ENCODE measurements at places on chromosomes 16 and 17.

DNA sequence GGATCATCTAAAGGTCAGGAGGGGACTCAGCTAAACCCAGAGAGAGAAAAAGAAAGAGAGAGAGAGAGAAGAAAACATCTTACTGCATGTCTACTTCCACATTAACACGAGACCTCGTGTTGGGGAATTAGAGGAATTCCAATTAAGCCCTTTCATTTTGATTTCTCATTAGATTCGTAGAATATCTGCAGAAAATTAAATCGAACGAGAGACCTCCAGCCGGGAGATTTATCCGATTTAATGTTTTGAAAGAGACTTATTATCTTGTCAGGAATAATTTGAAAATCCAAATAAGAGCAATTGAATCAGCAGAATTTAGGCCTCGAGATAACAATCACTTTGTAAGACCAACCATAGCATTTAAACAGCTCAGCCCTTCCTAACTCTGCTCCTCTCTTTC is 175.6 kb downstream of the ABCC12 start:
- no peak overlapping the region for H3K27ac ChIP-seq
- H3K36me3 ChIP-seq, result no peaks in the 10 kb centered on the region
- DNase-seq, result no peak
- no peaks in the 10 kb centered on the region for H3K27me3 ChIP-seq

- DNase-seq, result peak; percentile 34
- H3K36me3 ChIP-seq, result peaks cover 55% of the 10 kb centered on the region
Measured at GRCh38 chr16:31714903-31715504, 158.6 kb upstream of the ZNF267 start.

DNA sequence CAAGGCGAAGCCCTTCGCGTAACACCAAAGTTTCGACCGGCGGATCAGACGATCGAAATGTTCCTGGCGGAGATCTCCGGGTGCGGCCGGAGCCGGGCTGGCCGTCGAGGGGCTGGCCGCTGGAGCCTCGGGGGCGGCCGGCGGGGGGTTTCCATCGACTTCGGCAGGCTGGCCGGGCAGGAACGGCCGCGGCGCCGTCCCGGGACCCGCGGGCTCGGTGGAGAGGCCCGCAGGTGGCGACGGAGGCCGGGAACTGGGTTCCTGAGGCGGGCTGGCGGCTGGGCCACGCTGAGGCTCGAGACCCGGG is 1.1 kb downstream of the EPOP start:
- peaks cover 10% of the 10 kb centered on the region for H3K36me3 ChIP-seq
- H3K27ac ChIP-seq, result no peak overlapping the region
- H3K4me3 ChIP-seq, result peak overlapping the region; percentile 81
- H3K27me3 ChIP-seq, result peaks cover 27% of the 10 kb centered on the region
- peaks cover 53% of the 10 kb centered on the region for H3K4me1 ChIP-seq

GRCh38 chr17:70661342-70662222 is 492.2 kb downstream of the KCNJ2 start:
- DNase-seq, result no peak
- H3K4me3 ChIP-seq, result no peak overlapping the region
- H3K4me1 ChIP-seq, result no peaks in the 10 kb centered on the region
- H3K27ac ChIP-seq, result no peak overlapping the region

DNA sequence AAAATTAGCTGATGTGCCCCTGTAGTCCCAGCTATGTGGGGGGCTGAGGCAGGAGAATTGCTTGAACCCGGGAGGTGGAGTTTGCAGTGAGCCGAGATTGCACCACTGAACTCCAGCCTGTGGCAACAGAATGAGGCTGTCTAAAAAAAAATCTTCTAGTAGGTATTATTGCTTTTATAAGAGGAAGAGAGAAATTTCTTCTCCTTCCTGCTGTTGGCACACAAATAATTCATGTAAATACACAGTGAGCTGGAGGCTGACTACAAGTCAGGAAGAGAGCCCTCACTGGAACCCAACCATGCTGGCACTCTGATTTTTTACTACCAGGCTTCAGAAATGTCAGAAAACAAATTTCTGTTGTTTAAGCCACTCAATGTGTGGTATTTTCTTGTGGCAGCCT is 6.7 kb downstream of the PRDM7 start:
- H3K27ac ChIP-seq, result no peak overlapping the region
- no peak for DNase-seq
- H3K36me3 ChIP-seq, result no peaks in the 10 kb centered on the region
- peaks cover 14% of the 10 kb centered on the region for H3K27me3 ChIP-seq
- H3K4me3 ChIP-seq, result no peak overlapping the region

- peaks cover 4% of the 10 kb centered on the region for H3K36me3 ChIP-seq
- H3K4me3 ChIP-seq, result peak overlapping the region; percentile 56
- H3K27ac ChIP-seq, result no peak overlapping the region
- no peak for DNase-seq
- H3K27me3 ChIP-seq, result no peaks in the 10 kb centered on the region
Measured at GRCh38 chr17:4898927-4899326, 409 bp upstream of the C17orf107 start.

DNA sequence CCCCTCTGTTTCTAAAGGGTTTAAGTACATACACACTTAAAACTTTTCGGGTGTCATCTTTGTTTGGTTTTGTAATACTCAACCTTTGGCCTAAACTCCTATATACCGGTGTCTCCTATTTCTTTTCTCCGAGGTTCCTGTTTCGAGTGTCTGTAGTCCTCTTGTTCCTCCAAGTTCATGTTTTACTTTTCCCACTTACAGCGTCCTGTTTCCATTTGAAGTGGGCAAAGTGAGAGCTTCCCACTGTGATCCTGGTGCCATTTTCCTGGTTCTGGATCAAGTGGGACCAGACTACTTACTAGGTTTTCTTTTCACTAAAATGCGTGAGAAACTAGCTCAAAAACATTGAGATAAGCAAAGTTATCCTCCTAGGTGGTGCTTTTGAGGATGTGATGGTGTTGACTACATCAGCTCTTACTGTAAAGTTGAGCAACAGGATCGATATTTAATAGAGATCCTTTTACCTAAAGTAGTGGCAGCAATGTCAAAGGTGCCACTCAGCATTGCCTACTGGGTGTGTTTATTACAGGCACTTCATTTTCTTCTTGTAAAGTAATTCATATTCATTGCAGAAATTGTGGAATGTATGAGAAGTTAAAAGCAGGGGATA is 1.3 kb downstream of the PSMD3 start:
- peak overlapping the region; percentile 95 for H3K4me3 ChIP-seq
- no peak for DNase-seq
- peaks cover 31% of the 10 kb centered on the region for H3K4me1 ChIP-seq

DNA sequence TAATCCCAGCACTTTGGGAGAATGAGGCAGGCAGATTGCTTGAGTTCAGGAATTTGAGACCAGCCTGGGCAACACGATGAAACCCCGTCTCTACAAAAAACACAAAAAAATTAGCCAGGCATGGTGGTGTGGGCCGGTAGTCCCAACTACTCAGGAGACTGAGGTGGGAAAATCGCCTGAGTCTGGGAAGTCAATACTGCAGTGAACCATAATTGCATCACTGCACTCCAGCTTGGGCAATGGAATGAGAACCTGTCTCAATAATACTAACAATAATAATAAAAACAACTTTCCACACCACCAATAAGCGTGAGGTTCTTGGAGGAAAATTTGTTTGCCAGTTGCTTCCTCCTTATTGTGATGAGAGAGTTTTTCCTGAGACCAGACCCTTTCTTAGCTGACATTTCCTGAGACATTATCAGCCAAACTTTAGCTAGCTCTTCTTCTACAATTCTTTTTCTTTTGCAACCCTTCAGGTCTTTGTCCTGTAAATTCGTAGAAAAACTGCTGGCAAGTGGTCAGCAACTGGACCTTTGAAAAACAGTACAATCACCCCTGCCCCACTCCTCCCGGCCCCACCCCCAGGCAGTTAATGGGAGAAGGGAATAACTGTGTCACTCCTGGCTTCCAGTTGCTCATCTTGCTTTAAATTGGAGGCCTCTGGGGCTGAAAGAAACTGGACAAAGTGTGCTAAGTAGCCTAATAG is 3.5 kb upstream of the EZH1 start:
- DNase-seq, result no peak
- peaks cover 15% of the 10 kb centered on the region for H3K4me1 ChIP-seq
- no peaks in the 10 kb centered on the region for H3K36me3 ChIP-seq

DNA sequence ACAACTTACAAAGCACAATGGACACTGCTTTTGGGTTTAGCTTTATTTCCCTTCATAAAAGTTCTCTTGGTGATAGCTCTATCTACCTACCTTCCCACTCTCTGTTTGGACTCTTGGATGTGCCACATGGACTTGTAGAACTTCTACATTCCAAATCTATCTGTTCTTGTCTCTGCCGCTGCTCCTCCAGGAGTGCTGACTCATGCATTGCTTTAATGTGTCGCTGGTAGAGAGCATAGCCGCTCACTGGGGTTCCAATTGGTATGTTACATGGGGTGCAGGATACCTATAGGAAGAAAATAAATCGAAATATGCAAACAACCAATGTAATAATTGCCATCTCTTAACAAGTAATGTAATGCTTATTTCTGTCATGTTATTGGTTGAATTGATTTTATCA is 92.1 kb downstream of the TTC19 start:
- no peak for DNase-seq
- H3K27ac ChIP-seq, result no peak overlapping the region
- H3K36me3 ChIP-seq, result peaks cover 36% of the 10 kb centered on the region
- H3K4me3 ChIP-seq, result no peak overlapping the region
- H3K4me1 ChIP-seq, result peaks cover 7% of the 10 kb centered on the region

DNA sequence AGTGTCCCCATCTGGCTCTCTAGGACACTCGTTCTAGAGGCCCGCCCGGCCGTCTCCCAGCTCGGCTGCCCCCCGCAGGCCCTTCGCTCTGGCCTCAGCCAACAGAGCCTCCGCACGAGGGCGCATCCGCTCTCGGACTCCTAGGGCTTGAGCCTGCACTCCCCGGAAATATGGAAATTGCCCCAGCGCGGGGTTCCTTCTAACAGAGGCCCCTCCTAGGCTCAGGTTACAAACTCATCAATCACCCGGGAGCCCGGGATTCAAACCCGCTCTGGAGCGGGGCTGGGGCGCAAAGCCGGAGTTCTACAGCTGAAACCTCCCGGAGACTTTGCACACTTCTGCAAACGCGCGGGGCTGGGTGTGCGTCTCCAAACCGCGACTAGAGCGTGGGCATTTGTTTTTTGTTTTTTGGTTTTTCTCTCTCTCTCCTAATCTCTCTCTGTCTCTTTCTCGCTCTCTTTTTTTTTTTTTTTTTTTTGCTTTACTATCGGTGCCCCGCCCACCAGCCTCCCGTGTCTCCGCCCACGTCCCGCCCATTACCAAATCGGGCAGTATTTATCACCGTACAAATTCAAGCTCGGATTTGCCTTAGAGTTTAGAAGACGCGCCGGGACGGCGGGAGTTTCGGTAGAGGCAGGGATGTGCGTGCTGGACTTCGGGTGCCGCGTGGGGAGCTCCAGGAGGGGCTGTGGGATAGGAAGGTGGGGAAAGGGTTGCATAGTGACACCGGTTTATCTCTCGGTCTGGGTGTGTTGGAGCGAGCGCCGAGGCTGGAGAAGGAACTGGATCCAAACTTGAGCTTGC is 2.4 kb upstream of the FOXL1 start:
- DNase-seq, result peak; percentile 51
- no peak overlapping the region for H3K27ac ChIP-seq
- peak overlapping the region; percentile 62 for H3K4me3 ChIP-seq
- peaks cover 13% of the 10 kb centered on the region for H3K4me1 ChIP-seq
- H3K36me3 ChIP-seq, result no peaks in the 10 kb centered on the region

DNA sequence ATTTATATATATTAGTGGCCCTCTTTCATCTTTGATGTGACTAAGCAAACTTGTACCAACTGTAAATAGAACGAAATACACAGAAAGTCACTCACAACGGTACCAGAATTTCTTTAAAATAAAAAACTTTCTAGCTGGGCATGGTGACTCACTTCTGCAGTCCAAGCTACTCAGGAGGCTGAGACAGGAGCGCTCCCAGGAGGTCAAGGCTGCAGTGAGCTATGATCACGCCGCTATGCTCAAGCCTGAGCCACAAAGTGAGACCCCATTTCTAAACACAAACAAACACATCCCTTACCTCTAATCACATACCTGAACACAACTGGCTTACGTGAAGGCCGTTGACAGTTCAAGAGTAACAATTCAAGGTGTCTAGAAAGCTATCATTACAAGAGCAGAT is 29.7 kb downstream of the STAT5B start:
- H3K27me3 ChIP-seq, result no peaks in the 10 kb centered on the region
- peak overlapping the region; percentile 98 for H3K27ac ChIP-seq
- DNase-seq, result no peak
- H3K36me3 ChIP-seq, result peaks cover 5% of the 10 kb centered on the region

DNA sequence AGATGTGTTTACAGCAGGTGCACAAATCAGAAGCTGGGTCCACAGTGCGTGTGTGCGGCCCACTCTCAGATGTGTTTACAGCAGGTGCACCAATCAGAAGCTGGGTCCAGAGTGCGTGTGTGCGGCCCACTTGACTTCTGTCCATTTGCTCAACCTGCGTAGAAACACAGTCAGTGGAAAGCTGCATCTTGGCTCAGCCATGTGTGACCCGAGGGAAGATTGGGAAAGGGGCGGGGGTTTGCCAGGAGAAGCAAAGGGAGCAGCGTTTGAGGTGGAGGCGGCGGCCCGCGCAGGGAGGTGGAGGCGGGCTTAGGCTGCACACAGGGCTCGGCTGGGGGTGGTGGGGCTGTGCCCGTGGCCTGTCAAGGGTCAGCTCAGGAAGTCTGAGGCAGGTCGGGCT is 4.3 kb downstream of the CTU2 start:
- no peak overlapping the region for H3K4me3 ChIP-seq
- no peak for DNase-seq
- peaks cover 15% of the 10 kb centered on the region for H3K4me1 ChIP-seq
- no peaks in the 10 kb centered on the region for H3K27me3 ChIP-seq

Data from activated naive CD8-positive, alpha-beta T cell treated with anti-CD3 and anti-CD28 coated beads, Interleukin-2, amount 50 U/mL, for 24 hours (primary cell).